Esophagus mucosa (tissue), 1 donor: ENCODE measurements at places on chromosomes 6 and 20. TPM values are rescaled to one million over a fixed set of nuclear protein-coding genes. Genes with fewer than 3 reads are reported as not detected.

Gene LHFPL5
- total RNA-seq = not detected

Gene PAK5
- total RNA-seq = 0.52 TPM

Gene CYP21A2
- total RNA-seq = 0.60 TPM

Gene NHLRC1
- 0.96 TPM for total RNA-seq

Gene SUMO4
- total RNA-seq = 1.1 TPM
